ENCODE measurements at places on chromosomes 5 and 9. TPM values are rescaled to one million over a fixed set of nuclear protein-coding genes. Genes with fewer than 3 reads are reported as not detected.
A peak's percentile ranks its signal among the peaks of the same experiment; 100 is the strongest.

DNA sequence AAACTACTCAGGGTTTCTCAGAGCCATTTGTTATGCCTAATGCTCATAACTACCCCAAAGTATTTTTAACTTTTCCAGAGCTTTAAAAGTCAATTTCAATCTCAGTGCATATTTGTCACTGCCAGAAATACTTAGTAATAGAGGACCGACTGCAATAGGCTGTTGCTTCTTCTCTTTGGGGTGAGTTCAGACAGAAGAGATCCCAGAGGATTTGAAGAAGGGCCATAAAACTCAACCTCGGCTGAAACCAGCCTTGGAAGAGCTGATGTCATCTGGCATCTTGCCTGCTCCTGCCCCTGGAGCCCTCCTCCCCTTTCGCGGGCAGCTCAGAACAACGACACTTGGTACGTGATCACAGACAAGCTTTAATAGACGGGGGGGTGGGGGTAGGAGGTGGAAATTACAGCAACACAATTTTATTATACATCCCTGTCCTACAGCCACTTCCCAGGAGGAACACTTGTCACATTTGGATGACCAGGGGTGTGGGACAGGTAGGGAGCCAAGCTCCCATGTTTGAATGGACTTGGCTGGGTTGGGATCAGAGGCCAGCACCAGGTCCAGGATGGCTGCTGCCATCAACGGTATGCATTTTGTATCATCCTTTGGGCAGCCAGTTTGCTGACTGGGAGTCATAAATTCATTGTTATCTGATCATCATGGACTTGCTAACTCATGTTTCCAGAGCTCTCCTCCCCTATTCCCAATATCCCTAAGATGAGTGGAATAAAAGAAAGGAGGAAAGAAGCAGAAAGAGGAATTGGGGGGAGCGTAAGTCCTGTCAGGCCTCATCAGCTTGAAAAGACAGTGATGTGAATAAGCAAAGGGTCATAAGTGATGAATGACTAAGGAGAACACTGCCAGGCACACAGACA is 186.6 kb upstream of the PANK3 start:
- no peak for DNase-seq
- H3K4me1 ChIP-seq = no peaks in the 10 kb centered on the region
- H3K27ac ChIP-seq = no peak overlapping the region
- no peaks in the 10 kb centered on the region for H3K36me3 ChIP-seq
- no peaks in the 10 kb centered on the region for H3K27me3 ChIP-seq
- H3K4me3 ChIP-seq = no peak overlapping the region

DNA sequence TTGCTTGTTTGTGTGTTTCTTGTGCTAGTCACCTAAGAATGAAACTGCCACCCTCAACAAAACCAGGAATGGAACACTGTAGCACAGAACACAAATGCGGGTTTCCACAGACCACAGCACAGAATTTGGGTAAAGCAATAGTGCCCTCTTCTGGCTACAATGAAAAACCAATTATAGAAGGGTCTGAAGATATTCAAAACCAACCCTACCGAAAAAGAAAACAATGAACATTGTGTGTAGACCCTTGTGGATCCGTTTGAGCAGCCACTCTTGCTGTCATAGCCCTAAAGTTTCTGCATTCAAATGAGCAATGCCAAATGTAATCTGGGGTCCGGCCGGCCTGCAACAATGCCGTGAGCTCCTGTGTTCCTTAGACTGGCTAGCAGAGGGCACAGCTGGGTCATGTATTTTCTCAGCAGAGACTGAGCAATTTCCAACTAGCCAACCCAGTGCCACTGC is 8.3 kb upstream of the ENC1 start:
- H3K4me3 ChIP-seq = no peak overlapping the region
- H3K36me3 ChIP-seq = no peaks in the 10 kb centered on the region
- peaks cover 4% of the 10 kb centered on the region for H3K4me1 ChIP-seq
- H3K27ac ChIP-seq = no peak overlapping the region

Gene SOX30
- polyA plus RNA-seq = 197 TPM

DNA sequence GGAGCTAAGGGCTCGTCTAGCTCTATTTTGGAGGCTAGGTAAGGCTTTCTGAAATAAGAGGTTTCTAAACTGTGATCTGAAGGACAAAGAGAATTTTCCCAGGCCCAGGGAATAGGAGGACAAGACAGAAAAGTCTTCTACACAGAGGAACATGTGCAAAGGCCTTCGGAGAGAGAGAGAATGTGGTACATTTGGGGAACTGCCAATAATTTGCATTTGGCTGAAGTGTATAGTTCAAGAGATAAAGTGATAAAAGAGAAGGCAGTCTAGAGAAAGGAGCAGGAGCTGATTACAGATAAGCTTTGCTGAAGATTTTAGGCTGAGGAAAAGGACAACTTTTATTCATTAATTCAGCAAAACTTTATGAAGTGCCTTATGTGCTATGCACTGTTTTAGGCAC is 214.4 kb upstream of the ELL2 start:
- H3K36me3 ChIP-seq = no peaks in the 10 kb centered on the region
- no peaks in the 10 kb centered on the region for H3K27me3 ChIP-seq
- H3K4me3 ChIP-seq = no peak overlapping the region
- no peak overlapping the region for H3K27ac ChIP-seq
- H3K4me1 ChIP-seq = no peaks in the 10 kb centered on the region

Gene MCIDAS
- 0.42 TPM for polyA plus RNA-seq

DNA sequence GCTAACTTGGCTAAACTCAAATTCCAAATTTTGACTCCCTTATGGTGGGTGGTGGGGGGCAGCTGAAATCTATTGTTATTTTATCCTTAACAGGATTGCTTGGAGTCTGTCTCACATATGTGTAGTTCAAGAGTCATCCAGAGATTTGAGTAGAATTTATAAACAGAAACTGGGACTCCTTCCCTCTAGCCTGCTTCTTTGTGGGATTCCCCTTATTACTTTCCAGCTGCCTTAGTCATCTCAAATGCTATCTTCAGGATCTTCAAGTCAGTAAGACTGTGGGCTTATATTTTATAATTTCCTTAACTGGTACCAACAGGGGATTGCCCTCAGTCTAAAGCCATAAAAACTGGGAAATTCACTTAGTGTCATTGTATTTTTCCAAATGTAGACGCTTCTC is 55.5 kb downstream of the NNT start:
- H3K27ac ChIP-seq = no peak overlapping the region
- no peaks in the 10 kb centered on the region for H3K36me3 ChIP-seq
- no peaks in the 10 kb centered on the region for H3K27me3 ChIP-seq
- no peak overlapping the region for H3K4me3 ChIP-seq
- no peak for DNase-seq
- H3K4me1 ChIP-seq = no peaks in the 10 kb centered on the region

Gene PLAC8L1
- 27.7 TPM for polyA plus RNA-seq

Gene AMBP
- polyA plus RNA-seq = 0.88 TPM

DNA sequence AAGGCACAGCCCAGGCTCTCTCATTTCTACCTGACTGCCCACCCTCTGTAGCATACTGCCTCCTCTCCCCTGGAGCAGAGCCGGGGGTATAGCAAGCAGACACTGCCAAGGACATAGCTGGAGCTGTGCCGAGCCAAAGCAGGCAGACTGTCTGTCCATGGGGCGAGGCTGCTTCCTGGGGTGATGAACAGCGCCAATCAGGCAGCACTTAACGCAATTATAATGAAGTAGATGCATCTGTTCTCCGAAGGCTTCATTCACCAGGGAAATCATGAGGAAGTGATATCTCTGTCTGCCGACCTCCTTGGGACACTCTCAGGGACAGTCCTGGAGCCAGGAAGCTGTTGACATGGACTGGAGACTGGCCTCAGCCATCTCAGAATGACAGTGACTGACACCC is 230.7 kb downstream of the ASTN2 start:
- H3K4me1 ChIP-seq = no peaks in the 10 kb centered on the region
- no peaks in the 10 kb centered on the region for H3K27me3 ChIP-seq
- no peaks in the 10 kb centered on the region for H3K36me3 ChIP-seq
- H3K4me3 ChIP-seq = no peak overlapping the region
- no peak for DNase-seq

Gene HSPB3
- polyA plus RNA-seq = 2.8 TPM

Gene CCL27
- polyA plus RNA-seq = 1.4 TPM

DNA sequence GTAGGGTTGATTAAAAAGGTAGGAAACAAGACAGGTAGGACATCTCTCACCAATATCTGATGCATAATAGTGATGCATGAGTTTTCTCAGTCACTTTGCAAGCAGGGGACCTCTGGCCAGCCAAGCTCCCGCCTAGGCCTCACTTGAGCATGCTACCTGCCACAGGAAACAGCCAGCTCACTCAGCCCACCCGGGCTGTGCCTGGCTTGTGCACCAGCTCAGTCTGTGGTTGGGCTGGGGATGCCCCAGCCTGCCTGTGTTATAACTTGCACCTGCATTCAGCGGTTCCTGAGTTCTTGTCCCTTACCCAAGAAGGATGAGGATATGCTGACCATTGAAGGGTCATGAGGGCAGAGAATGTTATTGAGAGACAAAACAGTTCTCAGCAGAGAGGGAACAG is 172.8 kb upstream of the PLCXD3 start:
- H3K27ac ChIP-seq = no peak overlapping the region
- no peaks in the 10 kb centered on the region for H3K4me1 ChIP-seq
- no peaks in the 10 kb centered on the region for H3K27me3 ChIP-seq
- no peak for DNase-seq
- no peak overlapping the region for H3K4me3 ChIP-seq

- no peak overlapping the region for H3K4me3 ChIP-seq
- no peaks in the 10 kb centered on the region for H3K36me3 ChIP-seq
- H3K27me3 ChIP-seq = no peaks in the 10 kb centered on the region
- peak overlapping the region; percentile 80 for H3K27ac ChIP-seq
- peaks cover 44% of the 10 kb centered on the region for H3K4me1 ChIP-seq
- DNase-seq = no peak
Measured at GRCh38 chr9:70479880-70480291, 65.4 kb upstream of the KLF9 start.

Gene ZDHHC11
- 22.9 TPM for polyA plus RNA-seq

DNA sequence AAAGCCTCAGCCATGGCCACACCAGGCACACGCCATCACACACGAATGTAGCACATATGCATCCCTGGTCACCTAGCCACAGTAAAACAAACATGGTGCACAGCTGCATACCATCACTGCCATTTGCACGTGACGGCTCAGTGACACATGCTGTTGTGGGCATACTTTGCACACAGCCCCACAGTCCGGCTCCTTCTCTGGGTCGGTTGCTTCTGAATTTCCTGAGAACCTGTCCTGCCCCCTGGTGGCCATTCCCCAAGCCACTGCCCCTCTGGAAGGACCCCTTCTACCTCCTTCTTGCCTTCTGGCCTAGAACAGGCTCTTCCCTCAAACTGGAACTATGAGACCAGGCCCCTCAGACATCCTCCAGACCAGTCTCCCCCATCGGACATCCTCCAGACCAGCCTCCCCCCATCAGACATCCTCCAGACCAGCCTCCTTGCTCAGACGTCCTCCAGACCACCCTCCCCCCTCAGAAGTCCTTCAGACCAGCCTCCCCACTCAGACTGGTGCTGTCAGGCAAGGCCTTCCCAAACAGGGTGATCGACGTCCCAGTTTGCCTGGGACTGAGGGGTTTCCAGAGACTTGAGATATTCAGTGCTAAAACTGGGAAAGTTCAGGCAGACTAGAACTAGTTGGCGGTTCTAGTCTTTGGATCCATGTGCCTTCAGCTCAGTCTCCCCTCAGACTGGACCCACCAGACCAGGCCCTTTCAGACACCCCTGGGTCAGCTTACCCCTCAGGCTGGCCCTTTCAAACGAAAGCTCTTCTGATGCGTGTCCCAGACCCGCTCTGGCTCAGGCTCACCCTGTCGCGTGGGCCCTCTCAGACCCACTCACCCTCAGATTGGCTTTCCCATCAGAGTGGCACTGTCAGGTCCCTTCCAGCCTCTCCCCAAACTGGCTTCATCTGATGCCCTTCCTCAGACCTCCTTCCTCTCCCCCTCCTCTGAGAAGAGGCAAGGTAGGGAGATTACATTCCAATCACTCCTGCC is 24.3 kb upstream of the ENHO start:
- peak; percentile 80 for DNase-seq
- H3K4me3 ChIP-seq = no peak overlapping the region
- no peak overlapping the region for H3K27ac ChIP-seq
- no peaks in the 10 kb centered on the region for H3K4me1 ChIP-seq
- no peaks in the 10 kb centered on the region for H3K27me3 ChIP-seq

Gene ZCCHC10
- polyA plus RNA-seq = 45.4 TPM

Gene CCDC192
- polyA plus RNA-seq = 22.6 TPM

DNA sequence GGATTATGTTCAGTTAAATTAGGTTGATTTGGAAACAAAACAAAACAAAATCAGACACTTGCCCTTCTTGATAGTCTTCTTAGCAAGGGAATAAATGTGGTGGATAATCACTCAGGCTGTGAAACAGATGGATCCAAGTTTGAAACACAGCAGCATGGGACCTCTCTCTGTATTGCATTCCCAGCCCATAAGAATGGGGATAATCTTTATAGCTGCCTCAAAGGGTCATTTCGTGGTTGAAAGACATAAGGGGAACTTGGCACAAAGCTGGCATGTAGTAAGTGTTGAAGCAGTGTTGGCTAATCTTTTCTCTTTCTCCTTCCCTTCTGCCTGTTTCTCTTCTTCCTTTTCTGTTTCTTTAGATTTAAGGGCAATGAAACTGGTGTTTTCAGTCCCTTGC is 333.9 kb upstream of the TLE4 start:
- H3K4me3 ChIP-seq = no peak overlapping the region
- H3K4me1 ChIP-seq = no peaks in the 10 kb centered on the region
- no peak for DNase-seq

DNA sequence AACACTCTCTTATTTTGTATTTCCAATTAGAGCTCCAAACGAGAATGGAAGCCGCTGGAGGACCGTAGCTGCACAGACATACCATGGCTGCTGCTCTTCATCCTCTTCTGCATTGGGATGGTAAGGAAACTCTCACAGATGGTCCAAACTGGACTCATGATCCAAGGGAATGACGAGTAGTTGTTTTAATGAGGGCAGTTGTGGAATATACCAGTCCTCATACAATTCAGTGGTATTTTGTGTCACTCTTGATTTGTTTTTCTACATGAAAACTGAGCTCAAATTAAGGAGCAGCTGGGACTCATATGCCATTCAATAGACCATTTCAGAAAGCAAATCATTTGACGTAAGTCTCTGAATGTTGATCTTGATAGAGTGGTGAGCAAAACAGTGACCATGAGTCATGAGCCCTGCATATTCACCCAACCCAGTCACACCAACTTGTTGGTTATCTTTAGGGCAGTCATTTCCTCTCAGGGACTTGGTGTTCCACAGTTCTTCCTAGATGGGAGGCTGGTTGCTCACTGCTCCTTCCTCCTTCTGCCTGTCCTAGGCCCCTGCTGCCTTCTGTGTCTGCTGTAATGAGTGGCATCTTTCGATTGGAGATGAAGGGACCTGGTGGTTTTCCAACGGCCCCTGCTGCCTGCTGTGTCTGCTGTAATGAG is 54.9 kb downstream of the SLC44A1 start:
- no peak for DNase-seq
- H3K27ac ChIP-seq = no peak overlapping the region
- no peak overlapping the region for H3K4me3 ChIP-seq
- H3K27me3 ChIP-seq = no peaks in the 10 kb centered on the region
